ENCODE measurements at places on chromosomes 1 and 21.

DNA sequence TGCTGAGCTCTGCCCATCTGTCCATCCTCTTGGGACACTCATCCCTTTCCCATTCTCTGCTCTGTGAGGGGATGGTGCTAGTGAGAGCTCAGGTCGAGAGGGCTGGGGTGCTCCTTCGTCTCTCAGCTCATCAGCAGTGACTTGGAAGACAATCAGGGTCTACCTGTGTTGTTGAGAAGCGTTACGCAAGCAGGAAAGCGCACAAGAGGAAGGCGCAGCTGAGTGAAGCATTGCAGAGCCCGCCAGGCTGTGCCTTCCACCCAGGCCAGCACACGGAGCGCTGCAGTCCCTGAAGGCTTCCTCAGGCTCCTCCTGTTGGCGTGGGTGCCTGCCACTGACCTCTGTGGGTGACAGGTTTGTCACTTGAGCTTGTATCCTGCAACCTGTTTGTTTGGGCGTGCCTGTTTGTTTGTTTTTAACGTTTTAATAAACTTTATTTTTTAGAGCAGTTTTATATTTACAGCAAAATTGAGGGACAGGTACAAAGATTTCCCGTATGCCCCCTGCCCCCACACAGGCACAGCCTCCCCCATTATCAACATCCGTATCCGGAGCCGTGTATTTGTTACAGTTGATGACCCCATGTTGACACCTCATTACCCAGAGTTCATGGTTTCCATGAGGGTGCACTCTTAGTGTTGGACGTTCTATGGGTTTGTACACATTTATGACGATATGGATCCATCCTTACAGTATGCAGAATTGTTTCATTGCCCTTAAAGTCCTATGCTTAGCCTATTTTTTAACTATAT lies 36.7 kb downstream of the ADARB1 start:
- no peak for DNase-seq

DNA sequence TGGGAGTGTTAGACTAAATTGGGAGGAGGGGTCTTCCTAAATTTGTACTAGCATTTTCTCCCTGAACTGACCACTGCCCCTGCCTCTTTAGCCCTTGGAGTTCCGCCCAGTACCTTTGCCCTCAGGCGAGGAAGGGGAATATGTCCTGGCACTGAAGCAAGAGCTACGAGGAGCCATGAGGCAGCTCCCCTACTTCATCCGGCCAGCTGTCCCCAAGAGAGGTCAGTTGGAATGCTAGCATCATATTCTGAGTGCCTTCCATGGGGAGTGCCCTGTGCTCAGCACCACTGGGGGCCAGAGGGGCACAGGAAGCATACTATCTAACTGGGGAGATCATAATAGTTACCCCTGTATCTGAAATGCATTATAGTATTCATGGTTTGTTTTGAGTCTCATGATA lies 10.7 kb downstream of the POLR3GL start:
- DNase-seq: no peak

- DNase-seq: no peak
These were observed 178.7 kb downstream of the CAMTA1 start for GRCh38 chr1:6963912-6964307.

DNA sequence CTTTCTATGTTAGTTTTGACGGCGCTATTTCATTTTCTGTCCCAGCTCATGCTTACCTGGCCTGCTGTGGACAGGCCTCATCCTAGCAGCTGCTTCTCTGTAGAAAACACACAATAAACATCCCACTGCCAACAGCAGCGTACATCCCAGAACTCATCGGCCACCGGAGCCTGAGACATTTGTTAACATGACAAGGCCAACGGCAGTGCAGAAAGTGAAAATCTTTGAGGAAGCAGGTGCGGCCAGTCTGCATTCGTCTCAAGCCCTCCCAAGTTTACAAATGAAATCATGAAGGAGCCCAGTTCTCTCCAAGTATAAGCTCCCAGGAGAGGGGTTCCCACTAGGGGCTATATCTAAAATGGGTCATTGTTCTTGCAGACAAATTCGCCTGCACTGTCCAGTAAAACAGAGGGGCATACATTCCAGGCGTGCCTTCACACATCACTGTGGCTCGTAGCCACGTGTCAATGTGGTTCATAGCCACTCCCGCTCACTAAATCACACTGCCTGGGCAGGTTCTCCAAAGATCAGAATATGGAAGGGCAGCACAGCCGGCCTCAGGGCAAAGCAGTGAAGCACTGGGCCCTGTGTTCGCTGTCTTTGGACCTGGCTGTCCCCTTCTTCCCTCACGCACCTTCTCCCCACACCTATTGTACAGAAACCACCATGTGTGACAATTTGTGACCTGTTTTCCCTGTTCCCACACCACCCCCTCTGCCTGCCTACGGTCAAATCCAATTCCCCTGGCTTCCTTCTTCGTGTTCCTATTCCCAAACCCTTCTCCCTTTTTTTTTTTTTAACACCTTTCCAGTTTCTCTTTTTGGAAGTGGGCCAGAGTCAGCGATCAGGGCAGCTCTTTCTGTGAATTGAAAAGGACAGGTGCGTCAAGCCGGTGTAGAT lies 27.0 kb upstream of the ABCG1 start:
- no peak for DNase-seq

- no peak for DNase-seq
These were observed 81.0 kb downstream of the PLPPR5 start for GRCh38 chr1:98923667-98924066.

DNA sequence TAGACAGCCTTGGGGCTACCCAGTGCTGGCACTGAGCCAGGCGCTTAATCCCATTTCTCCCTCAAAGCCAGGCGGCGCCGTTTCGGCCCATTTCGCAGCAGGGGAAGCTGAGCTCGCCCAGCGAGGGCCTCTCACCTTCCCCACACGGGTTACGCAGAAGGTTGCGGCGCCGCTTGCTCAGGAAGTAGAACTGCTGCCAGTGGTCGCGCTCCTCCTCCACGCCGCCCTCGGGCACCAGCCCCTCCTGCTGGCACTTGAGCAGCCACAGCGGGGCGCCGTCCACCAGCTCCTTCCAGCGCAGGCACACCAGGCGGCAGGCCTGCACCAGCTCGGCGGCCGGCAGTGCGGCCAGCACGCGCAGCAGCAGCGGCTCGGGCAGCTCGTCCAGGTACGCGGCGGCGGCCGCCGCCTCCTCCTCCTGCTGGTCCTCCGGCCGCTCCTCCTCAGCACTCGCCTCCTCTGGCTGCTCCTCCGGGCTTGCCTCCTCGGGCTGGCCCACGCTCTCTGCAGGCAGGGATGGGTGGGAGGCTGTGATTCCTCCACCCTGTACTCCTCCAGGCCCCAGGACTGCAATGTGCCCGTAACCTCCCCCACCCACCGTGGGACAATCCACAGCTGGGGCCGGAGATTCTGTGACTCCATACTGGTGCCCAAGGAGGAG lies 3.8 kb downstream of the FBXO2 start:
- no peak for DNase-seq

- DNase-seq: no peak
These were observed 221.9 kb downstream of the ATG4C start for GRCh38 chr1:63005812-63006211.

DNA sequence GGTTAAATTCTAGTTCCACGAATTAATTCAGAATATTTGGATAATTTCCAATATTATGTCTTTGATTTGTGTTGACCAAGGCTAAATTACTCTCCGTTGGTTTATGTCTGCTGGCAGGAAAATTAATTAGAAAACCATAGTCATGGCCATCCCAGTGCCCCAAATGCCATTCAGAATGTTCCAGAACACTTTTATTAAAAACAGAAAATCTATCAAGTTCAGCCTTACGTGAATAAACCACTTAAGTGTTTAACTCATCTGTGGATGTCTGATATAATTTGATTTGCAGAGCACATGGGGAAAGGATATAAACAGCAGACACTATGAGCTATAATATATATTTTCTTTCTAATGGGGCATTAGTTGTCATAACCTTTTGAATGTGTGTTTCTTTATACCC lies 480.7 kb downstream of the MRPL39 start:
- DNase-seq: no peak

DNA sequence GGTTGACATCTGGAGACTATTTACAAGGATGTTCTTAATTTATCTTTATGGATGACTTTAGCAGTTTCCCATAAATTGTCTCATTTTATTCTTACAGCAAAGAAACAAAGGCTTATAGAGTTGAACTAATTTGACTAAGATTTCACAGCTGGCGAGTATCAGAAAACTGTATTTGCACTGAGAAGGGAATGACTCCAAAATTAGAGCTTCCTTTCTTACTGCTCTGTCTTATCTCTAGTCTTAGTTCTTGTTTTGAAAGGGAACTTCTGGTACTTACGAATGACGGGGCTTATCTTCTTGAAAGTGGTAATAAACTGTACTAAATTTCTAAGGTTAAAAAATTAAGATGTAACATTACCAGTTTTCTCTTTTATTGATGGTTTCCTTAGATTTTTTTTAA lies 13.6 kb downstream of the CNST start:
- DNase-seq: no peak

DNA sequence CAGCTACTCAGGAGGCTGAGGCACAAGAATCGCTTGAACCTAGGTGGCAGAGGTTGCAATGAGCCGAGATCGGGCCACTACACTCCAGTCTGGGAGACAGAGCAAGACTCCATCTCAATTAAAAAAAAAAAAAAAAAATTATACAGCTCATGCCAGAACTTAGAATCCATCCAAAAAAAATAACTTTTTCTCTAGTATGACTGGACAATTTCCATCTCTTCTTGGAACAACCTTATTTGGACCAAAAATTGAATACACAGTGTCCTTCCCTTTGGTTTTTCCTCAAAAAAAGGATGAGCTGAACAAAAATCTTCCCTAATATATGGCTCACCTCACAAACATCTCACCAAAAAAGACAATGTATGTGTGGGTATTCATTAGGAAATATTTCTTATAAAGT lies 73.7 kb downstream of the TOR3A start:
- no peak for DNase-seq

DNA sequence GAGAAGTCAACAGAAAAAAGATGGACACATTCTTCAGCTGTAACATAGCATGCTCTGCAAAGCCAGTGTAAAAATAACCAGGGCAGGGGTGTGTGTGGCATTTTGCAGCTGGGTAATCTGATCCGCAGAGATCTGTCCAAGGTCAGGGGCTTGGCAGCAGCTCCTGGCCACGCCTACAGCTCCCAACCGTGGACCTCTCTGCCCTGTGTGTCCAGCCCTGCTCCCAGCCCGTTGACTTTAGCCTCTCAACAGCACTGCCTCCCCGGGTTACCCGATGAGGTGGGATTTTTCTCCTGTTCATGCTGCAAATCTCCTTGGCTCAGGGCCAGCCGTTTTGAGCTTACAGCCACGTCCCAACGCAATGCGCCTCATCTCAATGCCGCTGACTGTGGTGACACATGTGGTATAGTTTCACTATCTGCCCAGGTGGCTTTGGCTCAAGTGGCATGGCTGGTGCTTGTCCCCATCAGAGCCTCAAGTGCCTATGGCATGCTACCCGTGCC lies 68.1 kb downstream of the VWA5B1 start:
- DNase-seq: no peak

DNA sequence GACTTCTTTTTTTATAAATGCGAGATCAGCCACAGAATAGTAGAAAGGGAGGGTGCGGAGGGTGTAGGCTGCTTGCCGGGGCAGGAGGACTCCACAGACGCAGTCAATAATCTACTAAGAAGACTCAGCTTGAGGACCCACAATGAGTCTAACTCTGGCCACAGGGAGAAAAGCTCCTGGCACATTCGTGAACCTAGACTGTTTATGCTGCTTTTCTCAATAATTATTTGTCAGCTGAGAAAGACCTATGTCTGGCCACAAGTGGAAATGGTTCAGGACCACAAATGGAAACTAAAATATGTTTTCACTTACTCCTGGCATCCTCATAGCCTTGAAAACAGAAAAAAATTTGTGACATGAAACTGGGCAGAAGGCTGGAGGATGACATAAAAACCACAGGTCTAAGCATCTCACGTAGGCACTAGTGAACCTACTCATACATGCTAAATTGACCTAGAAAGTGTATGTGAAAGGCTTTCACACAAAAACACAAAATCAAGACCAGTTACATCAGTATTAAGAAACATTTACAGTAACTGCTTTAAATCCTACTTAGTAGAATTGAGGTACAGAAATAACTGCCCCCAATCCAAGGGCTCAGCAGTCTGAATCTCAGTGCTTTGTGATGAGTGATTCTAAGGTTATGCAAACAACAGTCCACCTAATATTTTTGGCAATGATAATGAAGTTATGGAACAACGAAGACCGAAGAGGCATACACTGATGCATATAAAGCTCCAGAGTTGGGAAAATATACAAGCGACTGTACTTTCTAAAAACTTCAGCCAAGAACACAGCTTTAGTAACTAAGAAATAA lies 159.5 kb downstream of the SLC45A1 start:
- DNase-seq: no peak

Measured in smooth muscle cell of the brain vasculature (primary cell).